Bone marrow (tissue), 2 donors: ENCODE measurements at places on chromosomes 6 and 20.
A peak's percentile ranks its signal among the peaks of the same experiment; 100 is the strongest.

GRCh38 chr6:158653577-158654354 lies 3.9 kb downstream of the SYTL3 start:
- peak; percentile 70 for DNase-seq

- peak; percentile 13 for DNase-seq
Measured at GRCh38 chr20:19692685-19693119, 65.4 kb upstream of the RIN2 start.

DNA sequence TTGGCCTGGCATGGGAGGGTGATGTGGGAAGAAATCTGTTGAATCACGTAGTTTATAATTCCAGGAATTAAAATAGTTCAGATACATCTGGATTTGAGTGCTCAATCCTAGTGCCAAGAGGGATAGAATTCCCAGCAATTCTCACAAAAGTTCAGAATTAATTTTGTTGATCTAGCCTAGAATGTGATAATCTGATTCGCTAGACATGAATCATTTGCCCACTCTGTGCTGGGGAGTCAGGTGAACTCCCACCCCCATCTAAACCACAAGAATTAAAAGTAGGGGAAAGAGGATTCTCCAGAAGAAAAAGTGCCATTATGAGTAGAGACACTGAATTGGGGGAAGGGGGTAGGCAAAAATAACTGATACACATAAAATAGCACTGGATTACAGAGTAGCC lies 85.0 kb downstream of the LIN28B start:
- no peak for DNase-seq

GRCh38 chr6:128918886-128919285 lies 35.9 kb downstream of the LAMA2 start:
- no peak for DNase-seq

- peak; percentile 27 for DNase-seq
Measured at GRCh38 chr6:128519931-128520435, 416 bp downstream of the PTPRK start.

GRCh38 chr20:25315418-25316210 lies 67.7 kb downstream of the PYGB start:
- DNase-seq = no peak

DNA sequence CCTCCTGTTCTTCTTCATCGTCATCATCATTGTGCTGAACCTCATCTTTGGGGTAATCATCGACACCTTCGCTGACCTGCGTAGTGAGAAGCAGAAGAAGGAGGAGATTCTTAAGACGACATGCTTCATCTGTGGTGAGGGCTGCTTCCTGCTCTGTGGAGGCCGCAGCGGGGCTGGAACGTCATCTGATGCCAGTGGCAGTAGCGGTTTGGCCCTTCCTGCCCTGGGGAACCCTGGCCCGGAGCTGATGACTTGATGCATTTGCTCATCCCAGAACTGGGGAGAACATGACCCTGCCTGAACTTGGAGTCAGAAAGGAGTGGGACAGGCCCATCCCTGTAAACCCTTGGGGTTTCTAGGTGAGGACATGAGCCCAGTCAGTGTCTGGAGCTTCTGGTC lies 18.7 kb downstream of the UQCC2 start:
- peak; percentile 77 for DNase-seq

DNA sequence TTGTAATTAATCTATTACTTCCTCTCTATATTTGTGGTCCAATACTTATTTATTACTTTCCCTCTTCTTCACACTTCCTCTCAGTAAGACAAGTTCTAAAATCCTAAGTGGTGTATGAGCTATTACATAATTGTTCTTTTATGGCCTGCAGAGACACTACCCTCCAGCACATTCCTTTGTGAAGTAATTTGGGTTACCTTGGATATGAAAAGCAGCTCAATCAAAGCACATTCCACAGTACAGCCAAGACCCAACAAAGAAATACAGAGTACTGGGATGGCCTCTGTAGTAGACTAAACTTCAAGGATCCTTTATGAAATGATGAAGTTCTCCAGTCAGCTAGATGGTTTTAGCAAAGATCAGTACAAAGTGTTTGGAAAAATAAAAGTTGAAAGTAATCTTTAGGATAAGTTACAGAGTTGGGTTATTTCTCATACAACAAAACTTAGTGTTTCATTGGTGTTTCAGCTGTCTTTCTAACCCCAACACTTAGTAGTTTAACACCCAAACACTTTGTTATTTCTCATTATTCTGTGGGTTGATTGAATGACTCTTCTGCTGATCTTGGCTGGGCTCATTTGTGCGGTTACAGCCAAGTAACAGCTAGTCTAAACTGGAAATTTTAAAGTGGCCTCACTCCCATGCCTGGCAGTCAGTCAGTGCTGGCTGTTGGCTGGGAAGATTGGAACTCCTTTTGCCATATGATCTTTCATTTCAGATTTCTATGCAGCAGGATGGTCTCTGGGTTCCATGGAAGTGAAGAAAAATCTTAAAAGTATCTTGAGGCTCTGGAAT lies 161.5 kb upstream of the POU3F2 start:
- DNase-seq = no peak

DNA sequence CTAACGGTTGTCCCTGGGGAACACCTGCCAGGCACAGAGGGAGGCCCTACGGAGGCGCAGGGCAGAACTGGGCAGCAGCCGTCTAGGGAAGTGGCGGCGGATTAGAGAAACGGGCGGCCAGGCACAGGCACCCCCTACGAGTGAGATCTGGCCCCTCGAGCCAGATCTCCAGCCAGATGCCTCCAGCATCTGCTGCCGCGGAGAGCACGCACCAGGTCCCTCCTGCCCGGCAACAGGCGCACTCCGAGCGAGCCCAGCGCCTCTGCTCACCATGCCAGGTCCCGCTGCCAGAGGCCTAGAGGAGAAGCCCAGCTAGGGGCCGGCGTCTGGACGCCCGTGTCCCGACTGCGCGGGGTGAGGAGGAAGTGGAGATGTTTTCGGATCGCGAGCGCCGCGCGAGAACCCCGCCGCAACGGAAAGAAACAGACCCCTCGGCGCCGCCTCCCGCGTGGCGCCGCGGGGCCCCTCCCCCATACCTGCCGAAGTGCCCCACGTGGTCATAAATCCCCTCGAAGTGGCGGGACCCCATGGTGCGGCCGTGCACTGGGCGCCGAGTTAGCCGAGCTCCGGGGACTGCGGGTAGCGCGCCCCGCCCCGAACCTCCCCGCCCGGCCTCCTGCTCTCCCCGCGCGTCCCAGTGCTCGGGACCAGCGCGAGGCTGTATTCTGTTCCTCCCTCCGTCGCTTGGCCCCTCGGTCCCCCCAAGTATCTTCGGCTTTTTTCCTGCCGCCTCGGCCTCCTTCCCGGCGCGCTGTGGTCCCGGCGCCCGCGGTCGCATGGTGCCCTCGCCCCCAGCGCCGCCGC lies at the start of gene SLC22A16:
Gene SLC22A16 (minus strand): TSS at position 568 of the 804 bp plus-strand sequence. CDS start 39 bp downstream, at position 529.
- DNase-seq = no peak

- no peak for DNase-seq
Measured at GRCh38 chr6:136717716-136717990, 74.6 kb downstream of the MAP3K5 start.

GRCh38 chr6:41694815-41695526 lies 40.4 kb downstream of the TFEB start:
- DNase-seq = no peak

DNA sequence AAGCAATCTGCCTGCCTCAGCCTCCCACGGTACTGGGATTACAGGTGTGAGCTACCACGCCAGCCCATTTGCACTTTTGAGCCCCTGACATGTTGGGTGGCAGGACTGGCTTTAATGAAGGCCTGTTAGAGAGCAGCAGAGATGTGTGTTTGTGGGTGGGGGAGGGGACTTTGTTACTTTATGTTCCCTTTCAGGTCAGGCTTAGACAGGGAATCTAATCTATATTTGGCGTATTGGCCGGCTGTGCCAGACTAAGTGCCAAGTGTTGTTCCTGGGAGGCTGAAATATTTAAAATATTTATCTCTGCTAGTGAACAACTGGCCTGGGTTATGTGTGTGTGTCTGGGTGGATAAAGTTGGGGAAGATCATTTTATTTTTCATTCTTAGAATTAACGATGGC lies 6.1 kb downstream of the GMPR start:
- DNase-seq = no peak

DNA sequence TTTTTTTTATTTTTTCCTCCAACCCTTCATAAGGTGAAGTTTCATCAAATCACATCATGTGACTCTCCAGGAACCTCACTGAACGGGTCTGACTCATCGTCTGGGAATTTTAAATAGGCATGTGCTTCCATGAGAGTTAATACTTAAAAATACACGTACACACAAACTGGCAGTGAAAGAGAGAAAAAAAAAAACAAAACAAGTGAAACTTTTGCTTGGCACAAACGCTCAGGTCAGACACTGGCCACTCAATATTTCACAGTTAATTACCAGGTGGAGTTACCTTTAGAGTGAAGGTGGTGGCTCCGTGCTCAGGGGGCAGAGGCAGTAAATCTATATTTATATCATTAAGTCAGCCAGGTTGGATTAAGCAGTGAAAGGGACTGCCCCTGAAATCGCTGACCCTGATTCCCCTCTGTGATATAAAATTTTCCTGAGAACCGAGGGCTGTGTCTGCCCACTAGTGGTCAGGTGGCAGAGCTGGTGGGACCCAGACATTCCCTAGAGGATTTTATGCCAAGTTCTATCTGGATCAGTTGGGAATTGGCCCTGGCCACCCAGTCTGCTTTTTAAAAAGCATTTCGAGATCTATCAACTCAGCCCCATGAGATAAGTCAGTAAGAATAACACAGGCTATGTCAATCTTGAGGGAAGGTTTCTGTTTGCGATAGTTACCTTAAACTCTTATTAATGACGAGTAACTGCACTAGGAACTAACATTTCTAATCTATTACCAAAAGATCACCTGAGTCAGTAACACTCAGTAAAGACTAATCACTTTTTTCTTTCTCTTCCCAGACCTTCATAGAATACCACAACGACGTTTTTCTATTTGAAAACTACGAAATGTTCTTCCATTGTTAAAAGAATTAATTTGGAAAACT lies 259.1 kb downstream of the HDGFL1 start:
- DNase-seq = no peak

DNA sequence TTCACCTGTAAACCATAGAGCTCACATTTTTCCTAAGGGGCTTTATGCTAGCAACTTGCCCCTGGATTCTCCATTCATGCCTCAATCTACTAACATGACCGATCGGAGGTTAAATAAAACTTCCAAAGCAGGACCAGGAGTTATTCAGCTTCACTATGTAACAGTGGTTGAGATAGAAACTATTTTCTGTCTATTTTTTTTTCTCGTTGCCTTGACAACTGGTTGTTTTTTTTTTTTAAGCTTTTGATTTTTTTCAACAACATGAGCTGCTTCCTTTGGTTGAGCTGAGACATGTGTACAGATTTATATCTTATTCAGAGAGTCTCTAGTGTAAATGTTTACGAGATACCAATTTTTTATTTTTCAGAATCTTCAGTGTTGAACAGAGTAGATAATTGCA lies 85.7 kb downstream of the SHLD1 start:
- DNase-seq = no peak

GRCh38 chr20:10508060-10508459 lies 73.0 kb downstream of the SLX4IP start:
- DNase-seq = no peak

- no peak for DNase-seq
Measured at GRCh38 chr6:79436241-79436640, 101.0 kb downstream of the LCA5 start.

DNA sequence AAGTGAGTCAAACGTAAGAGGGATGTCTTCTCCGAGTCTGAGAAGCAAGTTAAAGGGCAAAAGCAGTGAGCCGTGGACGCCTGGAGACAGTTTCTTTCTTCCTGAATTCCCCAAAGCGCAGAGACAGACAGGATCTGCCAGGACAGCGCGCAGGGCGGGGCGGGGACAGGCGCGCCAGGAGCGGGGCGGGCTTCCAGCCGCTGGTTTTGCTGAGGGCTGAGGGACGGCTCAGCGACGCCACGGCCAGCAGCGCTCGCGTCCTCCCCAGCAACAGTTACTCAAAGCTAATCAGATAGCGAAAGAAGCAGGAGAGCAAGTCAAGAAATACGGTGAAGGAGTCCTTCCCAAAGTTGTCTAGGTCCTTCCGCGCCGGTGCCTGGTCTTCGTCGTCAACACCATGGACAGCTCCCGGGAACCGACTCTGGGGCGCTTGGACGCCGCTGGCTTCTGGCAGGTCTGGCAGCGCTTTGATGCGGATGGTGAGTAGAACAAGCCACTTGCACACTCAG lies at the start of gene SCGN:
Gene SCGN (plus strand): TSS at position 209 of the 509 bp plus-strand sequence. CDS start 189 bp downstream, at position 398.
- no peak for DNase-seq

DNA sequence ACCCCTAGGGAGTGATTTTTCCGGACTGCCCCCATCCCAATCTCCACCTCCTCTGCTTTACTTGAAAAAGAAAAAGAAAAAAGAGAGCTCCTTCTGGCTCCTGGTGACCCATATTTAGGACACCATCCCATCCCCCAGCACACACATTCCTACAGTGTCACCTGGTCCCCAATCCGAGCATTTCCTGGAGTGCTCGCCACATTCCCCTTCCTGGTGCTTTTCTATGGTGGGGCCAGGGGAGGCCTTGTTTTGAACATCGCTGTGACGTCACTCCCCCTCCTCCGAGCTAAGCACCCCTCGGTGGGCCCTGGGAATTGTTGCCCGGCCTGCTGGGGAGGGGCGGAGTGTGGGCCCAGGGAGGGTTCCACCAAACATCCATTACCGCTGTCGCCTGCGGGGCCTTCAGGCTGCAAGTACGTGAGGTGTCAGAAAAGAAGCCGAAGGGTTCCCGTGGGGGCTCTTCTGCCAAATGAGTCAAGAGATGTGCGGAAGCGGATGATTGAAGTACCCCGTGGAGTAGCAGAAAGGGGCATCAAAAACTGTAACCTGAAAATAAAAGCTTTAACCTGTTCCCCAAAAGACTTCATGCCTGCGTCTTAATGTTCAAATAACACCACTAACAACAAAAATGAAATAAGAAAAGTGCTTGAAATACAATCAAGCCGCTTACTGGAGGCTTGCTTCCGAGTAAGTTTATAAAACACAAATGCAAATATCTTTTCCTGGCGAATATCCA lies 2.8 kb upstream of the FOXC1 start:
- no peak for DNase-seq
